Stimulated activated CD4-positive, alpha-beta T cell treated with anti-CD3 and anti-CD28 coated beads, TNF-alpha, amount 100 ng/mL, for 48 hours (primary cell): ENCODE measurements at places on chromosomes 16 and 17.

GRCh38 chr17:65115839-65116238 is 21.3 kb upstream of the RGS9 start:
- DNase-seq = no peak

GRCh38 chr16:59707436-59708226 is 973.5 kb upstream of the GOT2 start:
- DNase-seq = no peak

GRCh38 chr16:86504315-86505184 is 5.8 kb upstream of the FOXF1 start:
- DNase-seq = no peak

DNA sequence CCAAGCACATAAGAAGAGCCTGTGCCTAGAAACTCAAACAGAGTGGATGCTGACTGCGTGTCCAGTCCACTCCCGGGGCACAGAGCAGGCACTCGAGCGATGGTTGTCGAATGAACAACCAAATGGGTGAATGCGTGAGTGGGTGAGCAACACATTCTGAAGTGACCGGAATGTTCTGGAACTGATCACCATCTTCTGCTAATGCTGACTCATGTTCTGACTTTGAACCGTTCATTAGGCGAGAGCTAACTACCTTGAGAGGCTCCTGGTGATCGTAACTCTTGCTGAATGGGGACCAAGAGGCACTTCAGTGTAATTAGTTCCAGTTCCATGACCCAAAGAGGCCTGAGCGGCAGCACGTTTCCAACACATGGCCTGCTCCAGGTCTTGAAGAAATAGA is 37.9 kb downstream of the IRF8 start:
- peak; percentile 30 for DNase-seq

DNA sequence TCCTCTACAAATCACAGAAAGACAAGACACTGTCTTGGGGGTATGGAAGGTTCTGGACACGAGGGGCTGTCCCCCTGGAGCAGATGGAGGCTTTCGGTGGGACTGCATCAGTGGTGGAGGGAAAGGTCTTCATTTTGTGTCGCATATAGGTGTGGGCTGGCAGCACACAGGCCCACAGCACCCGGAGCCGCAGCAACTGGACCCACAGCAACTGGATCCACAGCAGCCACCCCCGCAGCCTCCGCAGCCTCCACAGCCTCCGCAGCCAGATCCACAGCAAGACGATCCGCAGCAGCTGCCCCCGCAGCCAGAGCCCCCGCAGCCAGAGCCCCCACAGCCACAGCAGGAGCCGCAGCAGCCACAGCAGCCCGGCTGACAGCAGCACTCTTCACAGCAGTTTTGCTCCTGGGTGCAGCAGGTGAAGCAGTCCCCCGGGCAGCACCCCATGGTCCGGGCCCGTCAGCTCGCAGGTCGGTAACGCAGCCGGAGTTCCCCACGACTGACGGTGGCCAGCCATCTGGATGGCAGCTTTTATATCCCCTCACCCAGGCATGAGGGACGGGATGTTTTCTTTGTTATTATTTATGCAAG is at the start of gene KRTAP17-1:
TSS of gene KRTAP17-1 (minus strand) at position 507 of the 591 bp plus-strand sequence. CDS start at position 447, 60 bp downstream.
- DNase-seq = no peak

DNA sequence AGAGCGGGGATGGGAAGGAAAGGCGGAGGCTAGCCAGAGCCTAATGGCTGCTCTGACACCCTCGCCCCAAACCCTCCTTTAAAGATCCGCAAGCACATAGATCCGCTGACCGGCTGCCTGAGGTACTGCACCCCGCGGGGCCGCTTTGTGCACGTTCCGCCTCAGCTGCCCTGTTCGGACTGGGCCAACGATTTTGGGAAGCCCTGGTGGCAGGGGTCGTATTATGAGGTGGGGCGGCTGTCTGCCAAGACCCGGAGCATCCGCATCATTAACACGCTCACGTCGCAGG is 663 bp downstream of the CYB5D1 start:
- DNase-seq = no peak

DNA sequence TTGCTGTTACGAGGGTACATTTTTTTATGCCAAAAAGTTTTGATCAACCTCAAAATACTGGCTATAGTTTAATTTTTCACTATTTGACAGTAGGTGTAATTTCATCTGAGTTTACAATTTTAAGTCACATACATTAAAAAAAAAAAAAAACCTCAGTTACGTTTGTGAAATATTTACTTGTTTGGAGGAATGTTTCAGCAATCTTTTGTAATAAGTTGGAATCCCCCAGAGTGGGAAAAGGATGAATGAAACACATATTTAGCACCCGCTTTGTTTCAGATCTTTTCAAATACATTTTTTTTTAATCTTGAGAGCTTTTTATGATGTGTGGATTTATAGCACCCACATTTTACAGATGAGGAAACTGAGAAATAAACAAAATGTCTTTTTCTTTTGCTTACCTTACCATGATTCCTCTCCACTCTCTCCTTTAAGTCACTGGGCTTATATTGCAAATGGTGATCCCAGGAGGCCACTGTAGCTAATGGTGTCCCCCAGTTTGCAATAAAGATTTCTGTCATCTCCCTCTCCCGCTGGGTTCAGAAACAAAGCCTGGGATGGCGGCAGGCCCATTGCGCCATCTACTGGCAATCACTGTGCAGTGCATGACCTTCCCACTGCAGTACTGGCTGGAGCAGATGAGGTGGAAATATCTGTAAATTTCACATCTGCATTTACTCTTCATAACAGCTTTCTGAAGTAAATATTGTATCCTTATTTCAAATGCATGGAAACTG is 27.7 kb downstream of the TBC1D3B start:
- DNase-seq = peak; percentile 38

GRCh38 chr17:29368926-29369325 is 21.2 kb upstream of the TAOK1 start:
- DNase-seq = no peak

DNA sequence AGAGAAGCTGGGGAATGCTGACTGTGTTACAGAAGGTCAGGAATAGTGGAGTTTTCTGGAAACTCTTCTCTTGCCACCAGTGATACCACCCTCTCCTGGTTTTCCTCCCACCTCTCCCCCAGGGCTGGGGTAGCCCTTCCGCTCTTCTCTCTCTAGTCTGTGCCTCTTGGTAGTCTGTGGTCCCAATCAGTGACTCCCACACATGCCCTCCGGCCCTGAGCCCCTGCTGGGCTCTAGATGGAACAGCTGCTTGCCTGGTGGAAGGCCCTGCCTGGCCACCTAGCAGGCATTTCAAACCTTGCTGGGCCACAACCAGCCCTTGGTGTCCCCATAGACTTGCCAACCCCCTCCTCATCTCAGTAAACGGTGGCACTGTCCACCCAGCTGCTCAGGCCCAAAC is 15.2 kb upstream of the MTSS2 start:
- DNase-seq = no peak

DNA sequence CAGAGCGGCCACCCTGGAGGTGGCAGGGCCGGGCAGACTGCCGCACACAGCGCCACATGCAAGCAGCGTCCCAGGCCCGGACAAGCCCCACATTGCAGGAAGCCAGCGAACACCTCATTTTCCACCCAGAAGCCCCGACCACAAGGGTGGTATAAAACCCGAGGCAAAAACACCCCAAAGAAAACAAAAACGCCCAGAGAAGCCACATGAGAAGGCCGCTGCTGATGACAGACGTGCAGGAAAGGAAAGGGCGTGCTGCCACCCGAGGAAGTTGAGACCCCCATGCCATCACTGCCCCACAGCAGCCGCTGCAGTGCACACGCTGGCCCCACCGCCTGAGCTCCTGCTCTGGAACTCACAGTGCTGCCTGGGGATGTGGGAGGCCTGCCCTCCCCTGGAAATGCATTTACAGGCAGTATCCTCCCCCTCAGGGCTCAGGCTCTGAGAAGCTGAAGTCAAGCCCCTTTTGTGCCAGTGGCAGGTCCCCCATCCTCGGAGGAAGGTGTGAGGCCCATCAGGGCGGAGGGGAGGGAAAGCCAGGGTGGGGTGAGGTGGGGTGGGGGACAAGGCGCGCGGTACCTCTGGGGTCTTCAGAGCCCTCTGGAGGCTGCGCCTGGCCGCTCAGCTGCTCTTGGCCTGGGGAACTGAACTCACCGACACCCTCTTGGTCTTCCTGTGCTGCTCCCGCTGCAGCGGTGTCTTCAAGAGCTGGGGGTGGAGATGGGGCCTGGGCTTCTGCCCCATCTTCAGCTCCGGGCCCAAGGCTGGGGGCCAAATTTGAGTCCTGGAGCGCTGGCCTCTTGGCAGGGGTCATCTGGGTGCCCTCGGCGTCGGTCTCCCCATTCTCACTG is 62.0 kb downstream of the IL21R start:
- no peak for DNase-seq

DNA sequence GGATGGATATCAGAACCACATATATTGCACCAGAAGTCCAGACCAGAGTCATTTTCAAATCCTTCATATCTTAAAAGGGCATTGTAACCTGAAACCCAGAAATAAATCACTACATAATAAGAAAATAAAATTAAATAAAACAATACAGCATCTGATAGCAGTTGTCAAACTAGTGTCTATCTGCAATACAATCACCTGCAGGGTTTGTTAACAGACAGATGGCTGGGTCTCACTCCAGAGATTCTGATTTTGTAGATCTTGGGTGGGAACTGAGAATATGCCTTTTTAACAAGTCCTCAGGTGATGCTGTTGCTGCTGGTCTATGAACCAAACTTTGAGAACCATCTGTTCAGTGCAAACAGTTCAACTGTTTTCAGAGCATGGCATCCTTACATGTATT is 37.6 kb downstream of the NME2 start:
- DNase-seq = no peak

DNA sequence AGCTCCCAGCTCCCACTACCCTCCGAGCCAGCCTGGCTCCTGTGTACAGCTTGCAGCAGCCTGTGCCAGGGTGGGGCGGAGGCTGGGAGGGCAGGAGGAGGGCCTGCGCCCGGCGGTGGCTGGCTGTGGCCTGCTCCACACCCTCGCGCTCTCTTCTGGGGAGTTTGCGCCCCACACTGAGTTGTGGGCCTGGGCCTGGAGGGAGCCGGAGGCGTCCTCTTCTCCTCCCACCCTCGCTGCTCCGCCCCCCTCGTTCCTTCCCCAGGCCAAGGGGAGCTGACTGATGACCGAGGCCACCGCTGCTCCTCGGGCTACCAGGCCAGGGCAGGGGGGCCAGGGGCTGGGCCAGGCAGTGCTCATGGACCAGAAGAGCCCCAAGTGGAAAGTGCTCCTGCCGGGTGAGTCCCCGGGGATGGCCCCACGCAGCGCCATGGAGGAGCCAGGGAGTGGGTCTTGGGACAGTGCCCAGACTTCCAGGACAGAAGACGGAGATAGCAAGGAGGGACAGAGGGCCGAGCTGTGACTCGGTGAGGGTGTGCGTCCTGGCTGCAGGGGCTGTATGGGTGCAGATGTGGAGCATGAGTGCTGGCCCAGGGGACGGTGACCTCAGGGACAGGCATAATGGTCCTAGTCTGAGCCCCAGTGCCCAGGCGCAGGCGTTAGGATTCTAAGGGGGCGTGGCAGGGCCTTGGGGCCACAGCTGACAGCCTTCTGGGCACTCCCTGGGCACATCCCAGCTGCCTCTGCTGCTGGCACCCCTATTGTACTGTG is 242.1 kb upstream of the GSE1 start:
- DNase-seq = no peak

DNA sequence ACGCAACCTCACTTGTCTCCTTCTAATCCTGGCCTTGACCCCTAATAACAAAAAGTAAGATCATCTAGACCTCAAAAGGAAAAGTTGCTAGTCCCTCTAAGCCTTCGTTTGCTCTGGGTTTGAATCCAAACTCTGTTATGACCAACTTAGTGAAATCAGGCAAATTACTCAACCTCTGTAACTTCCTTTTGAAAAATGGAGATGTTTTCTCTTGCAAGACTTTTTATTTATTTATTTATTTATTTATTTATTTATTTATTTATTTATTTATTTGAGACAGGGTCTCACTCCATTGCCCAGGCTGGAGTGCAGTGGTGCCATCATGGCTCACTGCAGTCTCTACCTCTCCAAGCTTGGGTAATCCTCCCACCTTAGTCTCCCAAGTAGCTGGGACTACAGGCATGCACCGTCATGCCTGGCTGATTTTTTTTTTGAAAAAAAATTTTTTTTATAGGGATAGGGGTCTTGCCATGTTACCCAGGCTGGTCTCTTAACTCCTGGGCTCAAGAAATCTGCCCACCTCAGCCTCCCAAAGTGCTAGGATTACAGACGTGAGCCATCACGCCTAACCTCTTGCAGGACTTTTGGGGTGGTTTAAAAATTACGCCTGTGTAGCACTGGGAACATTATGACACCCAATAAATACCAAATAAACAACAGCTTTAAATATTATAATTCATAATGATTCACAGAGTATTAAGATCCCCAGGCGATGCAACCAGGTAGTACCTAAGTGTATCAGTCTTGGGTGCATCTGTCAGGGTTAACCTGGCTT is 63.4 kb downstream of the PITPNC1 start:
- no peak for DNase-seq

GRCh38 chr16:52227851-52228250 is 319.1 kb downstream of the TOX3 start:
- no peak for DNase-seq

GRCh38 chr17:17760350-17760749 is 76.4 kb downstream of the SREBF1 start:
- DNase-seq = no peak

GRCh38 chr17:72474719-72475477 is 354.1 kb downstream of the SOX9 start:
- DNase-seq = no peak

- DNase-seq = no peak
These were observed 250.4 kb upstream of the N4BP1 start for GRCh38 chr16:48860341-48860740.

DNA sequence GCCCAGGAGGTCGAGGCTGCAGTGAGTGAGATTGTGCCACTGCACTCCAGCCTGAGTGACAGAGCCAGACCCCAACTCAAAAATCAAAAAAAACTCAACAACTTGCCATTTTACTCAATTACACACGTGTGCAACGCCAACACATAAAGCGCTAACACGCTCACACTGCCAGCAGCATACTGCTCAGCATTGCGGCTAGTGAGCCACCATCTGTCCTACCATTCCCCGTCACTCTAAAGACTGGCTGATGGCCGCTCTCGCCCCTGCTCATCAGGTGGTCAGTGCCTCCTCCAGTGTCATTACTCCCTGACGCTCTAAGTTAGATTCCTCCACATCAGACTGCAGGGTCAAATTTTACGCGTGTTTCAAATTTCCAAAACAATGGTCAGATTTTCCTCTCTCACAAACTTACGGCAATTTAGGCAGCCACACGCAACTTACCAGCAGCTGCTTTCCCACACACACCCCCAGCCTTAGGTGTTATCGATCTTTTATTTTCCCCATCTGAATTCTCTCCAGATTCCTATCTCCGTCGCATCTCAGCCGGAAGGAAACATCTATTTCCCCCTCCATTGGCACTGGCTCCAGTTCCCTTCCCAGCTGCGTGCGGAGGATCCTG is 240.8 kb downstream of the C16orf95 start:
- no peak for DNase-seq
